ENCODE measurements at places on chromosomes 6 and 20.

DNA sequence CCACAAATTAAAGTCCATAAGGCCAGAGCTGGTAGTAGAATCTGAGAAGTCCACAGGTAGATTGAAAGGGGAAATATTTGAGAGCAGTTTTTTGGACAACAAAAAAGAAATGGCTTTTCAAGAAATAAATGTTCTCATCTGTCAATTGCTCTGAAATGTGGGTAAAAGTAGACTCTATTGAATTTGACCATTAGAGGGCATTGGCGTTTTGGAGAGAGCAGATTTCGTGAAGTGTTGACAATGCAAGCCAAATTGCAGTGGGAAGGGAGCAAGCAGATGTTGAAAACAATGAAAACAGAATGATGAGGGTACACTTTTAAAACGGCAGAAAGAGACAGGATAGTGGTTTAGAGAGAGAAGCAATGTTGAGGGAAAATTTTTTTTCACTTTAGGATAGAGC, 149.1 kb upstream of the FAM83B start:
- no peak for DNase-seq

DNA sequence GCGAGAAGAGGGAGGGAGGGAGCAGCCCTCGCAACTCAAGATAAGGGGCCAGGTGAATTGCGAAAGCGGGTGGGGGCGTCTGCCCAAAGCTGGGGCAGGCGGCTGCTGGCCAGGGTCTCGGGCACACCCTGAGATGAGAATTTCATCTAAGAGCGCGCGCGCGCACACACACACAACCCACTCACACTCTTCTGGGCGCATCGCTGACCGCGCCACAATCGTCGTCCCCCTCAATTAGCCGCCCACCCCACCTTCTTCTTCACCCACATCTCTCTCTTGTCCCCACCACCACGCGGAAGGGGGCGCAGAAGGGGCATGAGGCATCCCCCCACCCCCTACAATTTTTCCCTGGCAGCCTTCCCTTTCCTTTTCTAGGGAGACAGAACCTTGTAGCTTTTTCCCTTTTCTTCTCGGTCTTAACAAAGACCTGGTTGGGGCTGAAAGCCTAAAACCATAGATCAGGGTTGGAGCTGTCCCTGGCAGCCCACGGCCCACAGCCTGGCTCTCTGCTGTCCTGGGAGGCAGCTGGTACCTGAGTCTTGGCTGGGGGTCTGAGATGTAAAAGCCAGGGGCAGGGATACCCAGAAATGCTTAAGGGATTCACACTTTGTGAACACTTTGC, 737 bp upstream of the PTPRT start:
- DNase-seq: no peak

- DNase-seq: peak; percentile 77
Observed at GRCh38 chr20:58555078-58555765, 40.0 kb upstream of the APCDD1L start.

DNA sequence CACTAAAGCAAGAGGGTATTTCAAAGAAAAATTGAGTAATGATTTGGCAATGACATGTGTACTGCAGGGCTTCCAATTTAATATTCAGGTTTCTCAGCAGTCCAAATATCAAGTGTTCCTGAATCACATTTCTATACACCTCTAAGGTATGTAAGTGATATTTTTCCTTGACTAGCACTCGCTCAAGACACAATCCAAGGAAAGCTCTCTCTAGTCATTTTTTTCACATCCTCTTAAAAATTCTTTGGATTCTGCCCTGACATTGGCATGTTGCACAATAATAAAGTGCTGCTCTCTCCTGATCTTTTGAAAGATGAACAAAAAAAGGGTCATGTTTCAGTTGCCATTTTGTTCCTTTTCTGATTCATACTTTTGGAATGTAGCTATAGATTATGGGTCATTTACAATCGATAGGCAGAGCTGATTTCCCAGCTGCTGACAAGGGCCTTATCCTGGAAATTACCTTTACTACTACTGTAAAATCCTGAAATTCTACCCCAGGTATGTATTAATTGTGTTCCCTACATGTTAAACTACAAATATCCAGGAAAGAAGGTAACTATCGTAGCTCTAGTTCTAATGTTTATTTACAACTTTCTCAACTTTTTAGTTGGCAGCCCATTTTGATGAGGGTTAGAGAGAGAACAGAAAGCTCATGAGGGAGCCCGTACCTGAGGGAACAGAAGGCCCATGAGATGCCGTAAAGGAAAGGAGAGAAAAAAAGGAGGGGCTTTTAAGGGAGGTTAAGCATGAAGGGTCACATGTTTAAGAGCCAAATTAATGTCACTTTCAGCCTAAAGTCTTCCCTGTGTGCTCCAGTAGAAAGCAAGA, 22.2 kb upstream of the ADGRG6 start:
- DNase-seq: peak; percentile 36

- DNase-seq: no peak
Observed at GRCh38 chr20:24582373-24583168, 113.1 kb downstream of the SYNDIG1 start.

GRCh38 chr20:15807271-15807670, 766.0 kb downstream of the KIF16B start:
- DNase-seq: no peak

GRCh38 chr6:69631552-69632346, 165.1 kb downstream of the LMBRD1 start:
- DNase-seq: no peak

- peak; percentile 33 for DNase-seq
Observed at GRCh38 chr6:3749977-3750316, 1.6 kb downstream of the PXDC1 start.

- DNase-seq: peak; percentile 17
Observed at GRCh38 chr6:36290668-36291620, 21.1 kb downstream of the PNPLA1 start.

DNA sequence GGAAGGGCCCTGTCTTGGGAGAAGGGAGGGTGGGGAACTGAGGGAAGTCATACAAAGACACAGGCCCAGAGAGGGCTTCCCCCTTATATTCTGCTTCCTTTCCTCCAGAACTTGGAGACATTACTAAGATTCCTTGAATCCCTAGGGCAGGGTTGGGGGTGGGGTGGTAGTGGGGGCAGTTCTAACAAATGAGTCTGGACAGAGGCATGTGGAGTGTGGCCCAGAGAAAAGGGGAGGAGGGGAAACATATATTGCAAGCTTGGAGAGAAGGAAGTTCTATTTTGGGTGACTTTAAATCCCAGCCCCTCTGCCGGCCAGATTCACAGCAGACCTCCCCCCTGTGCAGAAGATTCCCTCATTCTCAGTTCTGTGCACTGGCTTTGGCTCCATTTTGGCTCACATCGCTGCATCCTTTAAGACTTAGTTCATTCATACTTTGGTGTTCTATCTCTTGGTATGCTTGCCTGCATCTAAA, 43.7 kb downstream of the DAAM2 start:
- DNase-seq: no peak

GRCh38 chr6:119449331-119450156, 100.0 kb upstream of the MAN1A1 start:
- DNase-seq: no peak

DNA sequence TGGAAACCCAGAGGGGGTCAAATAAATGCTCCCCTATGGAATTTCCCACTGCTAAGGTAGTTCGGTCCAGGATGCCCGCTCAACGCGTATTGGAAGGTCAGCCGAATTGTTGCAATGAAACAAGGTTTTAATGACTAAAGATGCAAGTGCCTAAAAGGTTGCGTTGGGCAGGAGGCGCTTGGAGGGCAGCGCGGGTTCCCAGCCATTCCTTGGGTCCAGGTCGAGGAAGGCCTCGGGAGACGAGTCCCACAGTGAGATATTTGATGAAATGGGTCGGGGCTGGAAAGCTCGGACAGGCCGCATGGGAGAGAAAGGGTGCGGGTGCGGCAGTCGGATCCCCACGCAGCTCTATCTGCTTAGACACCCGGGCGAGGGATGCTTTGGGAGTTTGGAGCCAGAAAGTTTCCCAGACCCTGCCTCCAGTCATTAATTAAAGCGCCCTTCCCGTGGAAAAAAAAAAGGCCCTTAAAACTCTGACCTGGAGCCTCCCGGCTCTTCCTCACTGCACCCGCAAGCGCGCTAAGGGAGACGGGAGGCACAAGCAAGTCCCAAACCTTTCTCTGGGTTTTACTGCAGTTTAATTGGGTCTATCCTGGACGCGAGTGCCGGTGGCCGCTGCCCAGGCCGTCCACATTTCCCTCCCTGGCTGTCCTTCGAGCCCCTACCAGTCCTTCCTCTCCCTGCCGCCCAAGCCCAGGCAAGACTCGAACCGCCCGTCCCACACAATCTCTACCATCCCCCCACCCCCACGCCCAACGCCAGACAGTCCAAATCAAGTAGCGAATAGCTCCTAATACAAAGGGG, 24.2 kb downstream of the TFAP2A start:
- no peak for DNase-seq

- DNase-seq: no peak
Observed at GRCh38 chr6:159110013-159110412, 59.2 kb upstream of the FNDC1 start.

- no peak for DNase-seq
Observed at GRCh38 chr6:150886155-150886554, 20.7 kb downstream of the MTHFD1L start.

DNA sequence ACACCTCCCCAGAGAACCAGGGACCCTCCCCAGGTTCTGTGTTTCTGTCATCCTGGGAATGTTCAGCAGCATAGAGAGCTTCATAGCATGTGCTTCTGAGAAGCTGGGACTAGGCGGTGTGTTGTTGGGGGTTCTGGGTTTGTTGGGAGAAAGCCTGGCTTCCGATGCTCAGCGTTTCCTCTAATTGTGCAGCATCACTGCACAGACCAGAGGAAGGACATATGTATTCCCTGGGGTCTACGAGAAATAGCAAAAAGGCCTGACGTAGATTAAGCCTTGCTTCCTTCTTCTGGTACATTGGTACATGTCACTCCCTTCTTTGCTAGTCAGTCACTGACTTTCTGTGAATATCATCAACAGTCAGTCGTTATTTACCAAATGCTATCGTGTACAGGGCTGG, 96.9 kb upstream of the SGK1 start:
- no peak for DNase-seq

GRCh38 chr20:3316136-3316535, 77.1 kb upstream of the SLC4A11 start:
- no peak for DNase-seq

GRCh38 chr20:52682237-52682636, 289.9 kb upstream of the TSHZ2 start:
- DNase-seq: no peak

DNA sequence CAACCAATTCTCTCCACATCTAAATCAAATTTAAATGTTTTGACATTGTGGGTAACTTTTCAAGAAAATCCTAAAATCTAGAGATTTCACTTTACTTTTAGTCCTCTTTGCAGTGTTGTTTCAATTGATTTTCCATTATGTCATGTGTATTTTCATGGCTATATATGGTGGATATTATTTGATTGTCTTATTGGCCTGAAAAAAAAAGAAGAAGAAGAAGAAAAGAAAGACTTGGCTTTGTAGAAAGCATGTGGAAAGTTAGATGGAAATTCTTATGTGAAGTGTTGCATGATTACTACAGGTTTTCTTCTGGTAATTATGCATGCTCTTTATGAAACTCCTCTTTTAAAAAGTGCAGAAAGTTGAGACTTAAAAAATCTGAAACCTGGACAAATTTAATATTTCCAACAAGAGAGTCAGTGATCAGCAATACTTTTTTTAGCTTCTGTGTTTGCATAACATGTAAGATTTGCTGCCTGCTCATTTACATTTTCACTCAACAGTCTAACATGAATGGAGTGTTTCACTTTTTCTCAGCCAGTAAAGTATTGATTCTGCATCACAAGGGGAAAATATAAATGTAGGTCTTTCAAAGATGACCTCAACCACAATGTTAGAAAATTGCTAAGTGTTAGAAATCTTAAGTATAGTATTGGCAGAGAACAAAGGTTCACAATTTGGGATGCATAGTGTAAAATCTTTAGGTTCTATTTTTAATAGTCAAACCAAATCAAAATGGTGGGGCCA, 438.7 kb downstream of the BCKDHB start:
- DNase-seq: no peak

DNA sequence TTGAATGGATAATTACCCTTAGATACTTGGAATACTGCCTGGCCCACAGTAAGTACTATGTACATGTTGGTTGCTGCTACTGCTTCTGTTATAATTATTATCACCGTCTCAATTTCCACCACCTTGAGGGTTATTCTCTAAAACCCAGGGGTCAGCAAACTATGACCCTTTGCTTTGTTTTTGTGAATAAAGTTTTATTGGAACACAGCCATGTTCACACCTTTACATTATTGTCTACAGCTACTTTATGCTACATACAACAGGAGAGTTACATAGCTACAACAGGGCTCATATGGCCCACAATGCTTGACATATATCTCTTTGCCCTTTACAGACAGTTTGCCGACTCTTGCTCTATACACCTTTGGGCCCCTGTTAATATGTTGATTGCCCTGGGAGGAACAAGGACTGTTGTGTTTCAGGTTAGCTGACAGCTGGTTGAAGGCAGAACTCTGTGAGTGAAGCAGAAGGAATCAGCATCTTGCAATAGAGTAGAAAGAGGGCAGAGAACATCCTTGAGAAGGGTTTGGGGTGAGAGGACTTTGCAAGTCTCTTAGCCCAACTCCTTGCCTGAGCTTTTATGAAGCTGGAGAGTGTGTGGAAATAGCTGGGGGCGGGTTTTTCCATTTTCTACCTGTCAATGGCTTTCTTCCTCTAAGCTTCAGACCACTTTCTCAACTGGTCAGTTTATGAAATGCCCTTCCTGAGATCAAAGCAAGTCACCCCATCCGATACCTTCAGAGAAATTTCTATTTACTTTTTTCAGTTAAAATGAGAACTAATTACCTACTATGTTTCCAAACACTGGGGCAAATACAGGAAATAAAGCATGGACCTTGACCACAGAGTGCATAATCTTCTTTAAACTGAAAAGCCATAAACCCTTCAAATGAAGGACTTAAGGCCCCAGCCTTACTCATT, 3.5 kb upstream of the MEP1A start:
- DNase-seq: no peak
